ENCODE measurements at places on chromosomes 12 and 14.
A peak's percentile ranks its signal among the peaks of the same experiment; 100 is the strongest.

DNA sequence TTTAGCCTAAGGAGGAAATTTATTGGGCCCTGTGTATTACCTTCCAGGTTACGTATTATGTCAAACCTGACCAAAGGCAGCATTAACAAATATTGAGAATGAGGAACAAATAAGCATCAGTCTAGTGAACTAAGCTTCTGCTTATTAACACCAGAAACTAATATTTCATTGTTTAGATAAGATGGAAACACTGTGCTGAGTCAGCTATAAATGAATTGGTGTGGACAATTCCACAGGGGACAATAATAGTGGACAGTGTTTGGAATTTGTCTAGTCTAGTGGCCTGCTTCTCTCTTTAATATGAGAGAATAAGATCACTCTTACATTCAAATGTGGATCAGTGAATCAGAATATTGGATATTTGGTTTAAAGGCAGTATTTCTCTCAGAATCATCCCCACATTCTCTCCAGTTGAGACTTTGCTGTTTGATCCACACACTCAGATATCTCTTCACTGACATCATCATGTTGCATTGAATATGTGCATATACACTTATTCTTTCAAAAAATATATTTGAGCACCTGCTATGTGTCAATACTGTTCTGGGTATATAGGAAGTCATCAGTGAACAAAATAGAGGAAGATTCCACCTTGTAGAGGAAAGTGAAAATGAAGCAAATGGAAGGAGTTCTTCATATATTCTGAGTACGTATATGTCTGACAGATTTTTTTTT lies 136.3 kb downstream of the DIO2 start:
- no peak for DNase-seq

- DNase-seq = no peak
These were observed 71.5 kb downstream of the VWF start for GRCh38 chr12:6052940-6053329.

- DNase-seq = no peak
These were observed 42.3 kb downstream of the ARMH4 start for GRCh38 chr14:58109744-58110143.

- no peak for DNase-seq
These were observed 25.9 kb downstream of the TCHP start for GRCh38 chr12:109926016-109926415.

- no peak for DNase-seq
These were observed 4.7 kb downstream of the TMBIM4 start for GRCh38 chr12:66165141-66165540.

GRCh38 chr14:98210045-98210672 lies 1061.8 kb downstream of the BCL11B start:
- DNase-seq = no peak

GRCh38 chr12:101018540-101018939 lies 191.5 kb downstream of the SLC5A8 start:
- DNase-seq = no peak

GRCh38 chr14:46378248-46378647 lies 273.3 kb downstream of the RPL10L start:
- DNase-seq = no peak

DNA sequence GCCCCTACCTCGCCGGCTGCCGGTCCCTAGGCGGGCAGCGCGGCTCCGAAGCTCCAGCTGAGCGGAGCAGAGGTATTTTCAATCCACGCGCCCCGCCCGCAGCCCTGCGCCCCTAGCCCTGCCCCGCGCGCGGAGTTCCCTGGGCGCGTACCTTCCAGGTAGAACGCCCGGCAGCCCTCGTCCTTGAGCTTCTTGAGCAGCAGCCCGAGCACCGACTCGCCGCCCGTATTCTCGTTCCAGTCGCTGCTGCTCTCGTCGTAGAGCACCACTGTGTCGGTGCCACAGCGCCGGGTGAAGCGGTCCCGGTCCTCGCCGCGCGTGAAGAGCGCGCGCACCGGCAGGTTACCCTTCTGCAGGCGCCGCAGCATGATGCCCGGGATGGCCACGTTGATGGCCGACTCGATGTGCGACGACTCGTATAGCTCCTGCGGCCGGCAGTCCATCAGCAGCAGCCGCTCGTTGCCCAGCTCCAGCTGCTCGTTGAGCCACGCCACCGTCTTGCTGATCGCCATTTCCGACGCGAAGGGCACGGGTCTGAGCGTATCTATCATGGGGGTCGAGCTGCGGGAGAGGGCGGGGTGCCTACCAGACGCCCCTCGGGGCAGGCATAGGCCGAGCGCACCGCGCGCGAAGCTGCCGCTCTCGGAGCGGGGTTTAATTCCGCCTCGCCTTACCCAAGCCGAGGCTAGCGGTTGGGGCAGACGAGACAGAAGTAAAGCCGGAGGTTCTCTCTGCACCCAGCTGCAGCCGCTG lies 636 bp downstream of the DUSP6 start:
- peak; percentile 78 for DNase-seq

GRCh38 chr12:164207-164606 lies 49.8 kb downstream of the SLC6A12 start:
- DNase-seq = no peak

DNA sequence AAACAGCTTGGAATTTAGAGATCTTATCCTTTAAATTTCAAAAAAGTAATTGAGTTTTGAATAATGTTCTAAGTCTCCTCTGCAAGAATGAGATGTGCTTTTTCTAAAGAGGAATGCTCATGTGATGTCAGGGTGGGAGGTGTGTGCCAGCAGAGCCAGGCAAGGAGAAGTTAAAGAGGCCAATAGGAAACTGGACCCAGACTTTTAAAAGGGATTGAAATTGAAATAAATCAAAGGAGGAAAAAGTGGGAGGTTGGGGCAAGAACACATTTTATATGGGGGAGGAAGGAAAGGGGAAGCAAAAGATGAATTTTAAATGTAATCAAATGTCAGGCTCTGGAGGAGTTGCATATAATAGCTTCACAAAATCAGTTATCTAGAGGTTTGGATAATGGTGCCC lies 126.1 kb downstream of the FIGNL2 start:
- no peak for DNase-seq

GRCh38 chr14:97283841-97284240 lies 486.7 kb downstream of the VRK1 start:
- DNase-seq = no peak

GRCh38 chr12:91171476-91171875 lies 11.1 kb downstream of the DCN start:
- no peak for DNase-seq

DNA sequence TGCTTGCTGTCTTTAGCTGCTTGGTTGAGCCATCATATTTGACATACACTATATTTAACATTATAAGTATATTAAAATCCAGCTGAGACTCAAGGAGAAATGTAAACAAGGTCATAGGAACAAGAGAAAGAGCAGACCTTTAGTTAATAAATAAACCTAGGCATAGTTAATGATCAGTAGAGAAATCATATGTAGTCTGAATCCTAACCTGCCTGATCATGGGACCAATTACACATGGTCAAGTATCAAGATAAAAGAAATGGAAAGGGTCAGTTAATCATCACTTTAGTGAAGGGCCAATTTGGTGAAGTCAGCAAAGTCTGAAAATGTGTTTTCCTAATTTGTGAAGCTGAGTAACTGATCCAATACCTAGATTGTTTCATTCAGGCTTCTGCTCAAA lies 7.5 kb downstream of the RNF212B start:
- DNase-seq = no peak

- DNase-seq = no peak
These were observed 23.9 kb downstream of the FAM181A start for GRCh38 chr14:93950948-93951634.

GRCh38 chr14:91368776-91369416 lies 48.7 kb downstream of the CCDC88C start:
- no peak for DNase-seq

DNA sequence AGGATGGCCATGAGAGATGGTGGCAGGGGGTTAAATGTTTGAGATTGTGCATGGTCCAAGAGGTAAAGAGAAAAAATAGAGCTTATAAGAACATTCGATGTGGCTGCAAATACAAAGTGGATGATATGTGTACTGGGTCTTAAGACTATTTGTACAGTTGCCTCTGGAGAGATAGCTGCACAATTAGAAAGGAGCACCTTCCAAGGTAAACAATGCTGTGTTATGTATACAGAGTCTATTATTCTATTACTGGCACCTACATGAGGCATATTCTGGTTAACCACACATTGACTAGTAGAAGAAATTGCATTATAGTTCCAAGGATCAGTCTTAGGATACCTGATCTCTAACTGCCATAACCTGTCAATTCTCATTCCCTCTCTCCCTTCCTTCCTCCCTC lies 238.0 kb upstream of the FOXN3 start:
- no peak for DNase-seq

DNA sequence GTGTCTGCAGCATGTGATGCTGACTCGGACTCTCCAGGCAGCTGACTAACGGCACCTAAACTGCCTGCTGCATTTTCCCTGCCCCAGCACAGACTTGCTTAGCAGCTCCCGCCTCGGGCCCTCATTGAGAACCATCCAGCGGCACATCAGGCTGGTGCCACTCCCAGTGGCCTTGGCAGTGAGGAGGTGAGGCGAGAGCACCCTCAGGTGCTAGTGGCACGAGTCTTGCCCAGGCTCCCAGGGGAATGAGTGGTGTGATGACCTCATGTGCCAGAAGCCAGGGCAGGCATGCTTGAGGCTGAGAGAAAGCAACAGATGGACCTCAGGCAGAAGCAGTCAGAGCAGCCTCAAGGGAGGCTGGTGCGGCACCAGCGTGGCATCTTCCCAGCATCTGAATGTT lies 60.2 kb downstream of the PRKCH start:
- no peak for DNase-seq

GRCh38 chr12:126734710-126735109 lies 1532.3 kb upstream of the TMEM132C start:
- no peak for DNase-seq

GRCh38 chr12:11839091-11839641 lies 189.7 kb downstream of the ETV6 start:
- no peak for DNase-seq

DNA sequence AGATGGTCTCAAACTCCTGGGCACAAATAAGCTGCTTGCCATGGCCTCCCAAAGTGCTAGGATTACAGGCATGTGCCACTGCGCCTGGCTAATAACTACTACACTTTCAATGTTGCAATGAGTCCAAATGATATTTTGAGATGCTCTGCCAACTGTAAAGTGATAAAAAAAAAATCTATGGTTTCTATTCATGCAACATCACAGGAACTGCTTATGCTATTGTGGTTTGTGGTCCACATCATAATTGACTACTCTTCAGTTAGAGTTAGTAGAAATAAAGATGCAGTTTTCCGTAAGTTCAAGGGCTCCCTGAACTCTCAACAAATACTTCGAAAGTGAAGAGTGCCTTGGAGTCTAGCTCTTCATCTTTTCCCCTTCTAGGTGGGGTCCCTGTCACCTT lies 239.4 kb downstream of the C12orf75 start:
- DNase-seq = no peak

- no peak for DNase-seq
These were observed 62.4 kb downstream of the PUS7L start for GRCh38 chr12:43696154-43696553.

- no peak for DNase-seq
These were observed 82.4 kb downstream of the ARF6 start for GRCh38 chr14:49975276-49975675.

GRCh38 chr12:124177951-124178316 lies 117.0 kb upstream of the RFLNA start:
- no peak for DNase-seq

GRCh38 chr14:75559451-75560222 lies 18.8 kb upstream of the FLVCR2 start:
- no peak for DNase-seq

- DNase-seq = no peak
These were observed 48.4 kb downstream of the MYRFL start for GRCh38 chr12:69873429-69873828.

DNA sequence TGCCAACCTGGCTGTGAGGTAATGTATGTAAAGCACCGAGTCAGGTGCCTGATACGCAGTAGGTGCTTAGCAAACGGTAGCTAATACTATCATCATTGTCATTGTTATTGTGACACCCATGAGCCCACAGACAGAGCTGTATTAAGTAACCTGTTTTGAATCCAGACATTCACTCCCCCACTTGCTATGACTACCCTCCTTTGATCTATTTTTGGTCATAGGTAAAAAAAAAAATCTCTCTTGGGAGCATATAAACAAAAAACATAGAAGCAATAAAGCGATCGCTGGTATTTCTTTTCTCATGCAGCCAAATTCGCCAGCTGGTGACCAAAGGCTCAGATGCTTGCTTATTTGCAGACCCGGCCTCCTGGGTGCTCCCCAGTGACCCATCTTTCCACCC lies 330.2 kb downstream of the DPF3 start:
- no peak for DNase-seq

- DNase-seq = no peak
These were observed 28.1 kb upstream of the TBC1D30 start for GRCh38 chr12:64796205-64796845.

- no peak for DNase-seq
These were observed 2.4 kb downstream of the KRT76 start for GRCh38 chr12:52774629-52775250.
